CD4-positive, alpha-beta T cell (primary cell): ENCODE measurements at places on chromosomes 3 and 15. TPM values are rescaled to one million over a fixed set of nuclear protein-coding genes. Genes with fewer than 3 reads are reported as not detected.

- DNase-seq: no peak
Measured at GRCh38 chr15:96728591-96728990, 398.1 kb downstream of the NR2F2 start.

The PLA2G4E gene
- not detected for total RNA-seq

- no peak for DNase-seq
Measured at GRCh38 chr15:69517052-69517451, 64.4 kb downstream of the RPLP1 start.

DNA sequence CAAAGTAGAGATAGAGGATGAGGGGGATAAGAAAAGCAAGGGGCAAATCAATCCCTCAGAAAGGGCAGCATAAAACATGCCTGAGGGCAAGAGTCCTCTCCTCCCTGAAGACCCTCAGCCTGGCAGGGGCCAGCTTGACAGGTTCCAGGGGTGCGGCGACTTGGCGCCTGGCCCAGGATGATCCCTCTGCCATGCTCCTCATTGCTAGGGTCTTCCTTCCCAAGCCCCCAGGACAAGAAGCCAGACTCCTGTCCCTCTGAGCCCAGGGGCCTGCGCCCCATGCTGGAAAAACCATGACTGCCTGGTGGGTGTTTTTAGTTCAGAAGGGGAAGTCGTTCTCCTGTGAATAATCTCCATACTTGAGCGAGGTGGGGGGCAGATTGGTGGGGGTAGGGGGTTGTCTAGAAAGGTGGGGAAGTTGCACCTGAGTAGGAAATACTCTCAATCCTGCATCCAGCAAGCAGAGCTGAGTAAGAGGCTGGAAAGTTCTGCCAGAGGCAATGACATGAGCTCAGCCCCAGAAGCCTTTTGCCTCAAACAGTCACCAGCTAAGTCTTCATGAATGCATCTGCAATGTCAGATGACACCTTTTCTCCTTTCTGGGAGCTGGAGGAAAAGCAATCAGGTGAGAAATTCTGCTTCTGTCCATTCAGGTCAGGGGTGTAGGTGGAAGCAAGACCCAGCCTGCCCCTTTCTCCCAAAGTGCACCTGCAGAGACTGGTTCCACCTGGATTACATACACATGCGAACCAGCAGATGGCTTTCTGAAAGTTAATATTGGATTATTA lies 18.3 kb downstream of the SLC12A8 start:
- no peak for DNase-seq

DNA sequence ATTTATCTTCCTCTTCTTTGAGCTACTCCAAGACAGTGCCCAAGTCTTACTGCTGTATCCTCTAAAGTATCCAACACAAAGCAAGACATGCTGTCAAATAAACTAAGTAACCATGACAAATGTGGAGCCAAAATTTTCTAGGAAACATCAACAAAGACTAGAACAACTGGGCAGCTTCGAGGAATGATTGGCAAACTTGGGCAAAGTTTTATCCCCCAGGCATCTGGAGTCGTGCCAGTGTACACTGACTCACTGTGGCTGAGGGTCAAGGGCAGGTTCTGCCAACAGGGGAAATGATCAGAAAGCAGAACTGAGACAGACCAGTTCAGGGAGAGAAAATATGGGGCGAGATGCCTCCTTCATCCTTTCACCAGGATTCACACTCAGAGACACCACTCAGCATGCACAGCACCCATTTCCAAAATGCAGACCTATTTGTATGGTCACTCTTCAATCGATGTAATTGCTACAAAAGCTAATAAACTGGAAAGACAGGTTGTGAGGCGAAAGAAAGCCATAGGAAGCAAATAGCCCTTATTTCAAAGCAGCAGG lies 65.8 kb downstream of the MB21D2 start:
- DNase-seq: no peak

DNA sequence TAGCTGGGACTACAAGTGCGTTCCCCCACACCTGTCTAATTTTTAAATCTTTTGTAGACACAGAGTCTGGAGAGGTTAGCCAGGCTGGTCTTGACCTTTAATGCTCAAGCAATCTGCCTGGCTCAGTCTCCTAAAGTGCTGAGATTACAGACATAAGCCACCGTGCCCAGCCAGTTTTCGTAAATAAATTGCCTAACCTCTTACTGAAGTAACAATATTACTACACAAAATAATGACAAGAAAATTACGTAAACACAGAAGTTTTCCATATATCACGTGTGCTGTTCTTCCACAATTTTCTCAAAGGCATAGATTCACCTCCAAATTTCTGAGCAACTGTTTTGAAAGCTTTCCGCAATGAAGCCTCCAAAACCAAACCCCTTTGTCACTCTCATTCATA lies 58.1 kb upstream of the PROK2 start:
- no peak for DNase-seq

DNA sequence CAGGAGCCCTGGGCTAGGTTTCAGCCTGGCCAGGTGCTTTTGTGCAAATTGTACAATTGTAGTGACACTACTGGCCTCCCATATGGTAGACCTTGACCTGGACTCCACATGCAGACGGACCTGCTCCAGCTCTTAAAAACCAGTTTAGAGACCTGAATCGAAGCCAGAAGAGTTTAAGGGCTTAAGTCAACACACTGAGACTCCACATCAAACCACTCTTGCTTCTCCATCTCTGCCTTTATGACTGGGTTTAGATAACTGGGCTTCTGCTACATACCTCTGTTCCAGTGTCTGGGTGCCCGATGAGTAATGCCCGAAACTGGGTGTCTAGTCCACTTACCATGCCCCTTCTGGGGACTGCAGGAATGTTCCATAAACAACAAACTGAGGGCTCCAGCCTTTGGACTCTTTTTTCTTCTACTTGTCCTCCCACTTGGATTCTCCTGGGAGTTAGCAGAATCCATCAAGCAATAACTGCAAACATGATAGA lies 32.8 kb downstream of the TMEM212 start:
- DNase-seq: no peak

DNA sequence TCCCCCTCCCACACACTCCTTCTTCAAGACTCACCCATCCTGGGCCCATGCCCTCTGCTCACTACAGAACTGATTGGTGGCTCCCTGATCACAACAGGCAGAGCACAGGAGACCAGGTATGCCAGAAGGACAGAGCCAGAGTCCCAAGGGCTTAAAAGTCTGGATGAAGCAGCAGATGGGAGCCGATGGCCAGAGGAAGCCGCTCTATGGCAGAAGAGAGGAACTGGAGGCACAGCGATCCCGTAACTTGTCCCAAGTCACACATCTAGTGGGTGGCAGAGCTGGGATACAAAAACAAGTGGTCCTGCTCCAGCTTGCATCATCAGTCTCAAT lies 20.7 kb downstream of the ITGA11 start:
- DNase-seq: no peak
